Suprapubic skin (tissue), 4 donors: ENCODE measurements at places on chromosomes 16 and 17. TPM values are rescaled to one million over a fixed set of nuclear protein-coding genes. Genes with fewer than 3 reads are reported as not detected.

The TBC1D3K gene
- total RNA-seq = not detected

The PIGW gene
- total RNA-seq = 7.4 TPM

The HSD17B1 gene
- total RNA-seq = 3.7 TPM

The ATP2A3 gene
- 22.4 TPM for total RNA-seq

The TBC1D3H gene
- not detected for total RNA-seq

The RAC3 gene
- 34.1 TPM for total RNA-seq

The TMEM88 gene
- 4.2 TPM for total RNA-seq

The TBC1D26 gene
- 0.29 TPM for total RNA-seq

The HIGD1B gene
- total RNA-seq = not detected

The CCDC78 gene
- 0.64 TPM for total RNA-seq

The GP1BA gene
- total RNA-seq = not detected

The GRB7 gene
- 72.1 TPM for total RNA-seq

The RDM1 gene
- total RNA-seq = not detected

The KRT36 gene
- total RNA-seq = not detected

GRCh38 chr16:13997933-13998332 lies 73.2 kb upstream of the MRTFB start:
- DNase-seq = no peak

- no peak for DNase-seq
Observed at GRCh38 chr17:77466140-77466539, 325.4 kb downstream of the SEC14L1 start.

GRCh38 chr17:35148144-35148543 lies 527 bp downstream of the UNC45B start:
- DNase-seq = no peak

- no peak for DNase-seq
Observed at GRCh38 chr17:28029044-28029443, 13.4 kb upstream of the NLK start.

DNA sequence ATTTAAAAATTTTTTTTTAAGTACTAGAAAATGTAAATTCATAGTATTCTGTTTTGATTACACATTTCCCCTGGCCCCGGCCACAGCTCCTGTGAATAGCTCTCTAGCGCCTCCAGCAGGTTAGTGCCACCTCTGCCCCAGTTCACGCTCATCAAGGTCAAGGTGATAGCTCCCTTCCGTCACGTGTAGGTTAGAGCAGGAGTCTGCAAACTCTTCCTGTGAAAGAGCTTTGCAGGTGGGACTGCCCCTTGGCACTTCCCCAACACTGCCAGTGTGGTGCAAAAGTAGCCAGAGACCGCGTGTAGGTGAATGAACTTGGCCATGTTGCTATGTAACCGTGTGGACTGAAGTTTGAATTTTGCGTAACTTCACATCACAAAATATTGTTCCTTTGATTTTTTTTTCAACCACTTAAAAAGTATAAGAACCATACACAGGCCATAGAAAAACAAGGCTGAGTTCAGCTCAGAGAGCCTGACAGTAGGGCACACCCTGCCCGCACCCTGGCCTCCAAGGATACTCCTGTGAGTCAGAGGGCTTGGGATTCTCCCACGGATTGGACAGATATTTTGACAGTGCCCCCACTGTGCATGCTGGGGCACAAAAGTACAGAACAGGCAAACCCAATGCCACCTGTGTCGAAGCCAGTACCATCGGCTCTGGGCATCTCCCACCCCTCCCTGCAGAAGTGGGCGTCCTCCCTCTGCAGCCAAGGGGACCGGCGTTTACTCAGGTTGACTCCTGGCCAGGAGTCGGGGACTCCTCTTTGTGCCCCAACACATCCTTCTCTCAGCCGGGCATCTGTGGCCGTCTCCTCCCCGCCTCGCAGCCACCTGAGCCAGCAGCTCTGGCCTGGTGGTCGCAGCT lies 92.0 kb upstream of the CHMP6 start:
- DNase-seq = no peak

GRCh38 chr17:77320044-77320440 lies 179.3 kb downstream of the SEC14L1 start:
- peak; percentile 86 for DNase-seq

- DNase-seq = no peak
Observed at GRCh38 chr17:63634163-63634562, 11.9 kb downstream of the MAP3K3 start.

DNA sequence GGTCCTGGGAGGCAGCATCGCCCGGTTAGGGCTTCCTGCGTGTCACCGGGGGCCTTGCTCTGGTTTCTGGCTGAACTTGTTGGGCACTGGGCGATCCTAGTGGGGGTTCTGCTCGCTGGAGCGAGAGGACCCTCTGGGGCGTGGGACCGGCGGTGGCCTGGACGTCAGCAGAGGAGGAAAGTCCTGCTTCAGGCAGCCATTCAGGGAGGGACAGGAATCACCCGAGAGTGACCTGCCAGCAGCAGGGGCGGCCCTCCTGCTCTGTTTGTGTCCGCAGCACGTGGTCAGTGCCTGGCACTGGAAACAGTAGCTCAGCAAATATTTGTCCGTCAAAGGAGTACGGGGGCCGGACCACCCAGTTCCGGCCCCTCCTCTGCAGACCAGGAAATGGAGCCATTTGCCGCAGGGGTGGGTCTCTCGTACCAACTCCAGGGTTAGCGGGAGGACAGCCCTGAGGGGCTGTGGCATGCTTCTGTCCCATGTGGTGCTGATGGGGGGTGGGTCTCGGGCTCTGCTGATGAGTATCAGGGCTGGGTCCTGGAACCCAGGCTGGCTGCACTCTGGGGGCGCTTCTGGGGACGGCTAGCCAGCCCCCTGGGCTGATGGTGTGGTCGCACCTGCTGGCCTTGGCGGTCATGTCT lies 48.3 kb downstream of the BAIAP2 start:
- no peak for DNase-seq

DNA sequence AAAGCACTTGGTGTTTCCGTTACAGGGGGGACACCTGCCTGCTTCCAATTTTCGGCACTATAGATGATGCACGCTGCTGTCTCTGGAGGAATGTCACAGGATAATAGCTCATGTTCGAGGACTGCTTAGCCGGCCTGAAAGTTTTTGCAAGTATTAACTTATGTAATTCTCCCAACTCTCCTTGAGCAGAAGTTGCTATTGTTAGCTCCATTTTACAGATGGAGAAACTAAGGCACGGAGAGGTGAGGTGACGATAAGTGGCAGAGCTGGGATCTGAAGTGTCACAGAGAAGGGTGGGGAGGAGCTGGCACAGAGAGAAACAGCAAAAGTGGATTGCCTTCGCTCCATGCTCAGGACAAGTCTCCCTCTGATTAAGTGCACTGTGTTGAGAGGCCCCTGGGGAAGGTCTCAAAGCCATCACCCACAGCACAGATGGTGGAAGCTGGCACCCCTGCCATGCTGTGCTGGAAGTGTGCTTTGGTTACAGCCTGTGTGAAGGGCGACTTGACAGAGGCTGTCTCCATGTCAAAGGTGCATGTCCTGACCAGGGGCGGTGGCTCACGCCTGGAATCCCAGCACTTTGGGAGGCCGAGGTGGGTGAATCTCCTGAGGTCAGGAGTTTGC lies 40.8 kb upstream of the MEAK7 start:
- DNase-seq = no peak

- DNase-seq = no peak
Observed at GRCh38 chr17:80005360-80006338, 30.0 kb downstream of the TBC1D16 start.

DNA sequence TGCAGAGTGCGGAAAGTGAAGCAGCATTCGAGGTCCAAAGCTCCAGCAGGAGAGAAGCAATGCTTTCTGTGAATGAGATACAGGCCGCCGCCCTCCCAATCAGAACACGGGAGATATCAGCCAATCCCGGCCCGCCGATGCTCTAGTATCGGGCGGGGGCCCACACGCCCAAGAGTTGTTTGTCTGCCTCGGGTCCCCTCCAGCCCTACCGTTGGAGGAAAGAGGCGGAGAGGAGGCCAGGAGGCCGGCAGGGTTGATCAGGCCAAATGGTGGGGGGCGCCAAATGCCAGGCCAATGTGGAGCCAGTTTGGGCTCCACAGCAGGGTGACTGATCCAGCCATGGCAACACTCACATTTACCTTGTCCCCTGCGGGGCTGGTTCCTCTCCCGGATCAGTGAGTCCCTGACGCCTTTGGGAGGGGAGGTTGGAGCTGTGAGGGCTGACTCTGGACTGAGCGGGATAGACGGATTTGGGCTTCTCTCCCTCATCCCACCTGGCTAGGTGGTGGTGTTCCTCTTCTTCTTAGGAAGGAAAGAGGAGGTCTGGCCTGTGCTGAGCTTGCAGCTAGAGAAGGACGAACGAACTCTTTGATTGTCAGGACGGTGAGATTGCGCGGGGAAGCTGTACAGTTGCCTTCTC lies 10.4 kb upstream of the CUEDC1 start:
- DNase-seq = peak; percentile 69

DNA sequence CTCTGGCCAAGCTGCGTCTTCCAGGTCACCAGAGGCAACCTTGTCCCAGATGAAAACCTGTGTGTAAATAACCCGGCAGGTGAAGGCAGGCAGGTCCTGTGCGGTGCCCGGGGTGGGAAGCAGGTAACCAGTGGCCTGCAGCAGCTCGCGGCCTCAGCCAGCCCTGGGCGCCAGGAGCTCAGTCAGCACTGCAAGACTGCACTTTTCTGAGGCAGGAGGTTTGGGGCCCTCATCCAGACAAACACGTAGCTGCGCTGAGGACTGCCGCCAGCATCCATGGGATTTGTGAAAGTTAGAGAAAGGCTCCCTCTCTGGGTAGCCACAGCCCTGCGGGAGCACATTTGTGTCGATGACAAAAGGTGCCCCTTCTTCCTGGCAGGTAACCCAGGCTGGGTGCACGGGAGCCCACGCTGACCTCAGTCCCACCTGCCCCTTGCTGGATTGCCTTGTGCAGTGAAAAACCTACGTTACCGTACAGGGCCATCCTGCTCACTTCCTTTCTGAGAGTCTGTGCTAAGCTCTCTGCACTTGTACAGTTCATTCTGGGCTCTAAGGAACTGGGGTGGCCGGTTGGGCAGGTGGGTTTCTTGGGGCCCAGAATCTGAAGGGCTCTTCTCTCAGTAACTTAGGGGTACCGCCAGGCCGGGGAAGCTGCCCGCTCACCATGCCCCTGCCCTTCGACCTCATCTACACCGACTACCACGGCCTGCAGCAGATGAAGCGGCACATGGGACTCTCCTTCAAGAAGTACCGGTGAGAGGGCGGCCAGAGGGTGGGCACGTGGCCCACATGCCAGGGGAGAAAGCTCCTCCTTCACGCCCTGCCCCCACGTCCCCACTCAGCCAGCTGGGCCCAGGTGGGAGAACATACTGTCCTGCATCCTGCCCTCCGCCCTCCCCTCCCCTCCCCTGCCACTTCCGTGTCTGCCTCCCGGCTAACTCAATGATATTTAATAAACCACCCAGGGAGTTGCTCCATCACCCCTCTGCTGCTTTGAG lies 56.4 kb downstream of the MGAT5B start:
- DNase-seq = no peak

DNA sequence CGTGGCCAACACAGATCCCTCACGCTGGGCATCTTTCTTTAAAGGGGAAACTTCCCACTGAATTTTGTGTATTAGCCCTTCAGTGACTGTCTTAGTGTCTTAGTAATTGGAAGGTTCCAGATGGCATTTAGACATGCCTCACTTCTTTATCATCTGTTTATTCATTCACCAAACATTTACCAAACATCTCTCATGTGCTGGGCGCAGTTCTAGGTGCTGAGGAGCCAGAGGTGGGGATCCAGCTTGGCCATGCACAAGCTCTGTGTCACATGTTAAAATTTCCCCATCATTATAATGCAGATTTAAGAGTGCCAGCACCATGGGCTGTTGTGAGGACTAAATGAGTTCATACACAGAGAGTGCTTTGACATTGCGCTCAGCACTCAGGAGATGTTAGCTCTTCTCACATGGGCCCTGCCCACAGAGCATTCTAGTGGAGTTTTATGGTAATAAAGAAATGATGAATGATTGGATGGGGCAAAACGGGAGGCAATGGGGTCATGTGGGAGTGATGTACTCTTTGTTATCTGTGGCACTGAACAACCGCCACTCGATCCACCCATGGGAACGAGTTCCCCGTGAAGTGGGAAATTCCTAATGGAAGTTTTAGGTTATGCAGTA lies 119.7 kb downstream of the SNX29 start:
- DNase-seq = peak; percentile 18

- no peak for DNase-seq
Observed at GRCh38 chr17:6639014-6639585, 1.4 kb downstream of the KIAA0753 start.

DNA sequence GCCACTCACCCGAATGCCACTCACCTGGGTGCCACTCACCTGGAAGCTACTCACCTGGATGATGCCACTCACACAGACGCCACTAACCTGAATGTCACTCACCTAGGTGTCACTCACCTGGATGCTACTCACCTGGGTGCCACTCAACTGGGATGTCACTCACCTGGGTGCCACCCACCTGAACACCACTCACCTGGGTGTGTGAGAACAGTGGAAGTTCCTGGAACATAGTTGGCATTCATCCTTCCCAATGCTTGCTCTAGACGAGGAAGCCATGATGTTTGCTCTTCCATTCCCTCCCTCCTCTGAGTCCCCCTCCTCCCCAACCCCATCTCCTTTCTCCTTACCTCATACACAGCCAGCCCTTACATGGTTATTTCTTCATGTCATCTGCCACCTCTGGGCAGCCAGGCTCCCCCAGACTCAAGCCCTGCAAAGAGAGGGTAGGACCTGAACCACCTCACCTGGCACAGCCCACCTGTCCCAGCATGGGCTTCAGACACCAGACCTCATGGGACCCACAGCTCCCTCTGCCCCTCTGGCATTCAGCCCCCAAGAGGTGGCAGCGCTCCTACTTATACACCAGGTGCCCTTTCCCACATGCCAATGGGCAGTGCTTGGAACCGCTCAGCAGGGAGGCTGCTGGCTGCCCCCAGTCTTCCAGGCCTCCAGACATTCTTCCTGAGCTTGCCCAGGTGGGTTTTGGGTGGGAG lies 171.8 kb upstream of the FOXF1 start:
- no peak for DNase-seq

- DNase-seq = no peak
Observed at GRCh38 chr17:29827179-29827578, 102.8 kb downstream of the SSH2 start.

- DNase-seq = peak; percentile 62
Observed at GRCh38 chr16:81216114-81216513, 22.4 kb upstream of the BCO1 start.

- no peak for DNase-seq
Observed at GRCh38 chr16:68756239-68756915, 19.3 kb downstream of the CDH1 start.

DNA sequence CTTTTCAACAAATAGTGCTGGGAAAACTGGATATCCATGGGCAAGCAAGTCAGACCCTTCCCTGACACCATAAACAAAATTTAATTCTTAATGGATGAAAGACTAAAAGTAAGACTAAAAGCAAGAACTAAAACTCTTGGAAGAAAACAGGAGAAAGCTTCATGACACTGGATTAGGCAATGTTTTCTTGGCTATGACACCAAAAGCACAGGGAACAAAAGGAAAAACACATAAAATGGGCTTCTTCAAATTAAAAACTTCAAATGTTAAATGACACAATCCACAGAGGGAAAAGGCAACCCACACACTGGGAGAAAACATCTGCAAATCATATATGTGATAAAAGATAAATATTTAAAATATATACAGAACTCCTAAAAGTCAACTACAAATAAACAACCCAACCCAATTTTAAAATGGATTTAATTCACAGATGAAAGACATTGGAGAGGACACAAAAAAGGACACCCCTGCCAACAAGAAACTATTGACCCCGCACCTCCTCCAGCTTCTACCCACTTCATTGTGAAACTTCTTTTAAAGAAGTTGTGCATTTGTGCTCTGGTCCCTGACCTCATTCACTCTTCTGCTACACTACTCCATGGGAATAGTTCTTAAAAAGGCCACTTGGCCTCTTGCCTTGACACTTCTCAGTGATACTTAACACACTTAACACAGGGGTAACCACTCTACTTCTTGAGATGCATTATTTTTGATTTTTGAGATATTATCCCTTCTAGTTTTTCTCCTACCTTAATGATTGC lies 80.3 kb downstream of the TRIM37 start:
- DNase-seq = no peak
